ENCODE measurements at places on chromosomes 7 and 10. TPM values are rescaled to one million over a fixed set of nuclear protein-coding genes. Genes with fewer than 3 reads are reported as not detected.

The DPY19L1 gene
- 30.1 TPM for total RNA-seq

The VWA2 gene
- total RNA-seq = under 0.01 TPM

The ABCA13 gene
- total RNA-seq = 0.26 TPM

The TWIST1 gene
- 31.2 TPM for total RNA-seq

The XPNPEP1 gene
- total RNA-seq = 93.5 TPM

The INPP5A gene
- total RNA-seq = 21.1 TPM

The PALD1 gene
- 0.33 TPM for total RNA-seq

The KCNMA1 gene
- 103 TPM for total RNA-seq

- DNase-seq = no peak
- no peaks in the 10 kb centered on the region for H3K27me3 ChIP-seq
- peaks cover 6% of the 10 kb centered on the region for H3K4me1 ChIP-seq
These were observed 435.4 kb downstream of the SUGCT start for GRCh38 chr7:40570223-40570622.

DNA sequence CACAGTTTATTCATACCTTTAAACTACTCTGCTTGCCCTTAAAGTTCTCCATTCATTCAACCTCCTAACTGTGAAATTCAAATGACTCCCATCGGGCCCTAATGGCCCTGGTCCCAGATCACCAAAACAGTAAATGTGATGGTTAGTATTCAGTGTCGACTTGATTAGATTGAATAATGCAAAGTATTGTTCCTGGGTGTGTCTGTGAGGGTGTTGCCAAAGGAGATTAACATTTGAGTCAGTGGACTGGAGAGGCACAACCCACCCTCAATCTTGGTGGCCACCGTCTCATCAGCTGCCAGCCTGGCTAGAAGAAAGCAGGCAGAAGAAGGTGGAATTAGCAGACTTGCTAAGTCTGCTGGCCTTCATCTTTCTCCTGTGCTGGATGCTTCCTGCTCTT lies 80.1 kb upstream of the PLXNA4 start:
- H3K27me3 ChIP-seq = no peaks in the 10 kb centered on the region
- H3K36me3 ChIP-seq = no peaks in the 10 kb centered on the region
- no peak overlapping the region for H3K4me3 ChIP-seq
- H3K4me1 ChIP-seq = no peaks in the 10 kb centered on the region
- DNase-seq = no peak
- H3K27ac ChIP-seq = no peak overlapping the region

GRCh38 chr7:104903846-104904245 lies 110.2 kb upstream of the KMT2E start:
- H3K4me3 ChIP-seq = no peak overlapping the region
- no peak overlapping the region for H3K27ac ChIP-seq
- no peak for DNase-seq
- H3K36me3 ChIP-seq = no peaks in the 10 kb centered on the region

GRCh38 chr10:48234787-48235186 lies 39.7 kb downstream of the FRMPD2 start:
- H3K27ac ChIP-seq = no peak overlapping the region
- peaks cover 3% of the 10 kb centered on the region for H3K27me3 ChIP-seq
- DNase-seq = no peak
- H3K4me1 ChIP-seq = no peaks in the 10 kb centered on the region

DNA sequence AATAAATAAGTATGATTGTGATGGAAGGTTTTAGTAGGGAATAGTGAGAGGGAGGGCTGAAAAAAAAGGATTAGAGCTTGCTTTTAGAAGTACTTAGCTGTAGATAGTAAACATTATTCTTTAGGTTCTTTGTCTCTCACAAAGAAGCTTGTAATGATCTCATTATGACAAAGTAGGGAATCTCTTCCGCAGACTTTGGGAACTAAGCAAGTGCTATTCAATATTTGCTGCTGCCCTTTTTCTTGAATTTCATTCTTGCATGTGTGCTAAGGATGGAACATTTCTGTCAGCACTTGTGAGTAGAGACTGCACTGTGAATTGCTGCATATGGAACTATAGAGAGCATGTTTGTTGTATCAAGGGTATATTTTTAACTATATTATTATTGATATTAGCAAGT lies 173.4 kb downstream of the ST7 start:
- peaks cover 7% of the 10 kb centered on the region for H3K4me1 ChIP-seq
- H3K36me3 ChIP-seq = no peaks in the 10 kb centered on the region
- DNase-seq = no peak
- H3K4me3 ChIP-seq = no peak overlapping the region
- no peaks in the 10 kb centered on the region for H3K27me3 ChIP-seq

GRCh38 chr7:127415060-127415742 lies 22.7 kb upstream of the ZNF800 start:
- no peaks in the 10 kb centered on the region for H3K4me1 ChIP-seq
- no peak for DNase-seq
- no peaks in the 10 kb centered on the region for H3K27me3 ChIP-seq
- no peaks in the 10 kb centered on the region for H3K36me3 ChIP-seq

GRCh38 chr7:81267508-81267907 lies 348.7 kb upstream of the SEMA3C start:
- no peaks in the 10 kb centered on the region for H3K27me3 ChIP-seq
- DNase-seq = peak; percentile 85
- no peaks in the 10 kb centered on the region for H3K4me1 ChIP-seq
- no peak overlapping the region for H3K27ac ChIP-seq

- H3K36me3 ChIP-seq = no peaks in the 10 kb centered on the region
- H3K4me1 ChIP-seq = no peaks in the 10 kb centered on the region
- H3K27me3 ChIP-seq = no peaks in the 10 kb centered on the region
- H3K4me3 ChIP-seq = no peak overlapping the region
These were observed 120.3 kb upstream of the PTPRZ1 start for GRCh38 chr7:121752706-121753105.

- H3K4me3 ChIP-seq = no peak overlapping the region
- H3K4me1 ChIP-seq = peaks cover 12% of the 10 kb centered on the region
- H3K36me3 ChIP-seq = no peaks in the 10 kb centered on the region
These were observed 138.4 kb downstream of the BICC1 start for GRCh38 chr10:58651040-58651439.

- peak; percentile 21 for DNase-seq
- no peaks in the 10 kb centered on the region for H3K36me3 ChIP-seq
- H3K27me3 ChIP-seq = no peaks in the 10 kb centered on the region
These were observed 12.7 kb upstream of the LARP4B start for GRCh38 chr10:944034-944831.

DNA sequence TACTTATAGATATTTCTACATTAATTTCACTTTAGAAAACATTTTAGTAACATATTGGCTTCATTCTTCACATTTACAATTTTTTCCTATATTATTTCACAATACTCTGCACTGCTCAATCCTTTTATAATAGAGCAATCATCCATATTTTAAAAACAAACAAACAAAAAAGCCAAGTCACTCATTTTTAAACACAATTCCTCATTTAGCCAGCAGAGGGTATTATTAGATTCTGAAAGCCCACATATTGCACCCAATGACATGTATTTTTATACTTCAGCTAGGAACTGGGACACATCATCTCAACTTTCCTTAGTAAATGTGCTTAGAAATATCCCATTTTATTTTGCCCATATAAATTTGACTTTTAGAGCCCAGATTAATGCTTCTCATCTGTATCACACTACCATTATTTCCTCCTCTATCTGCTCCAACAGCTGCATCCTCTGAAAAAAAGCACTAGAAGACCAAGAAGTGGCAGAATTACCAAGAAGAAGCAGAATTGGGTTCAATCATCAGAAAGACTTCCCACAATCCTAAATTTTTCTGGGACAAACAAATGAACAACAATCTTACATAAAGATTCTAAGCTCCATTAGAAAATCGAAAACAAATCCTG lies 29.5 kb downstream of the CTNNA3 start:
- no peaks in the 10 kb centered on the region for H3K27me3 ChIP-seq
- H3K4me1 ChIP-seq = no peaks in the 10 kb centered on the region
- no peaks in the 10 kb centered on the region for H3K36me3 ChIP-seq
- peak; percentile 11 for DNase-seq

DNA sequence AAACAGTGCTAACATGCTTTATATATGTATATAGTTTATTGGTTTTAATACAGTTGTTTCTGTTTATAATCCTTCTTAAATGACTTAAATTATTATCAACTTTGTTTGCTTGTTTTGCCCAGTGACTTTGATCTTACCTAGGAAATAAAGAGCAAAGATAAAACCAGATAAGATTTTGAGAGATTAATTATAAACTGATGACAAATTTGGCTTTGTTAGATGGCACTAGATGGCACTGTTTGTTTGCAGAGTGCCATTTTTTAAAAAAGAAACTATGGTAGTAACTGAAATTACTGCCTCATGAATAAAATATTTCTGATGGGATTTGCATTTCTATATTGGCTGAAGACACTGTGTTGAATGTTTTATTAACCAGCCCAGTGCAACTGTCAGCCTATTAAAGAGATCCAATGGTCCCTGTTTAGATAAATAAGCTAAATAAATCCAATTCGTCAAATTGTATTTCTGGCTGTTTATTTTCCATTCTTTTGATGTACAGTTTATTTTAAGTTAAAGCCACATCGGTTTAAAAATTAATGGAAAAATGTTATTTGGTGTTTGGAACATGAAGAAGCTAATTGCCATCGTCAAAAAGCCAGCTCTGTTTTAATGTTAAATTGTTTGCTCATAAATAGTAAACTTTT lies 28.7 kb downstream of the VTI1A start:
- no peak overlapping the region for H3K27ac ChIP-seq
- H3K4me3 ChIP-seq = no peak overlapping the region
- no peaks in the 10 kb centered on the region for H3K27me3 ChIP-seq
- no peaks in the 10 kb centered on the region for H3K36me3 ChIP-seq
- DNase-seq = peak; percentile 14

DNA sequence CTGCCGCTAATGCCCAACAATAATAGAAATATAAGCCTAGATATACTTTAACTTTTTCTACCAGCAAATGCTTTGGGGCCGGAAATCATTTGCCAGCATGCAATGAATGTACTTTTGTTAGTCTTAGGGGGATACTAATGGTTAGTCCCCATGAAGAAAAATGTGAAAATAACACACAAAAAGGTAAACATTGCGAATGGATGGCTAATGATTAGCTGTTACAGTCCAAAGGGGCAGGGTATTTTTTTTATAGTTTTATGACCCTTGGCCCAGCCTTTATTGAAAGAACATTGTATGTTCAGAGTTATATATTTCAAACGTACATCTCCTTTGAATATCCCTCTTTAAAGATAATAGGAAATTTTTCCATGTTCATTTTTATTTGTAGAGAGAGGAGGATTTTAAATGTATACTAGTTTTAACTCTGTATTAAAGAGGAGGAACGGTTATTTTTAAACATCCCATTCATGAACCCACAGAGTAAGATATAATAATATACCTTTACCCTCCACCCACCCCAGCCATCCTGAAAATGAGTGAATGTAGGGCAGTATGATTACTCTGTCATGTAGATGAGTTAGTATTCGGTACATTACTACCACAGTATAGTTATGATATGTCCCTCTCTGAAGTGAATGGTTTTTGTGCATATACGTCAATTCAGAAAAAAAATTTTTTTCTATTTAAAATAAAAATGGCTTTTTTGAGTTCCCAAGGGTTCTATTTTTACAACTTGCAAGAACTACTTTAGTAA lies 63.6 kb downstream of the ARID5B start:
- H3K4me1 ChIP-seq = peaks cover 5% of the 10 kb centered on the region
- DNase-seq = no peak
- no peak overlapping the region for H3K4me3 ChIP-seq
- no peak overlapping the region for H3K27ac ChIP-seq
- H3K36me3 ChIP-seq = peaks cover 2% of the 10 kb centered on the region

GRCh38 chr7:51344406-51345138 lies 28.0 kb upstream of the COBL start:
- no peak for DNase-seq
- H3K27me3 ChIP-seq = no peaks in the 10 kb centered on the region
- no peaks in the 10 kb centered on the region for H3K36me3 ChIP-seq
- H3K4me1 ChIP-seq = no peaks in the 10 kb centered on the region
- H3K27ac ChIP-seq = no peak overlapping the region

GRCh38 chr7:144416341-144416740 lies 12.8 kb upstream of the NOBOX start:
- H3K36me3 ChIP-seq = no peaks in the 10 kb centered on the region
- no peak overlapping the region for H3K27ac ChIP-seq
- H3K27me3 ChIP-seq = no peaks in the 10 kb centered on the region
- H3K4me1 ChIP-seq = no peaks in the 10 kb centered on the region

DNA sequence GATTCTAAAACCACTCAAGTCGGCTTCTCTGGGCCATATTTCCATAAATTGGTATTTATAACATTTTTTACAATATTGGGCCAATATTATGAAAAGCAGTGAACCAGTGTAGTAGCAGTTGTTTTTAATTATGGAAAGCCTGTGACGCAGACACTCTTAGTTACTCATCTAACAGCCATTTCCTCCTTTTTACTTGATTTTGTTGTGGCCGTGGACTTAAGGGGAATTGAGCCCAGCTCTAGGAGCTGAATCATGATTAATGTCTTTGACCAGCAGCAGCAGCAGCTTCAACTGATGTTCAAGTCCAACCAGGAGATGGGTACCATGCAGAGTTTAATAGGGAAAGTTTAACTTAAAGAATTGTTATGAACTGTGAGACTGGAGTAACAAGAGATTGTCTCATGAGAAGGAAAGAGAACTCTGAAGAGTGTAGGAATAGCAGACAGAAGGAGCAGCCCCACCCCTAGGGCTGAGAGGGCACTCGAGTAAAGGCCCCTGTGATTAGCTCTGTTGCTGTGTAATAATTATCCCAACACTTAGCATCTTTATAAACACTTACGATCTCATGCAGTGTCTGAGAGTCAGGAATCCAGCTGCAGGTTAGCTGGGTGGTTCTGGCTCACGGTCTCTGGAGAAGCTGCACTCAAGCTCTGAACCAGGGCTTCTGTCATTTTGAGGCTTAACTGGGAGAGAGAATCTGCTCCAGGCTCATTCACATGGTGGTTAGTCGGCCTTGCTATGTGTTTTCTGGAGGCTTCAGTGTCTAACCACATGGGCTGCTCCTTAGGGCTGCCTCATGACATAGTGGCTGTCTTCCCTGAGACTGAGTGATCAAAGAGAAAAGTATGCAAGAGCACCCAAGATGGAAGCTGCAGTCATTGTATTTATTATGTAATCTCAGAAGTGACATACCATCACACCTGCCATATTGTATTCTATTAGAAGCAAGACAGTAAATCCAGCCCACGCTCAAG lies 4.6 kb downstream of the LANCL2 start:
- peak; percentile 94 for DNase-seq
- peaks cover 5% of the 10 kb centered on the region for H3K4me1 ChIP-seq
- H3K27ac ChIP-seq = no peak overlapping the region
- H3K4me3 ChIP-seq = no peak overlapping the region
- H3K27me3 ChIP-seq = no peaks in the 10 kb centered on the region
